Mesenteric fat pad (tissue), 1 donor: ENCODE measurements at places on chromosomes 11 and 22. TPM values are rescaled to one million over a fixed set of nuclear protein-coding genes. Genes with fewer than 3 reads are reported as not detected.
A peak's percentile ranks its signal among the peaks of the same experiment; 100 is the strongest.

DNA sequence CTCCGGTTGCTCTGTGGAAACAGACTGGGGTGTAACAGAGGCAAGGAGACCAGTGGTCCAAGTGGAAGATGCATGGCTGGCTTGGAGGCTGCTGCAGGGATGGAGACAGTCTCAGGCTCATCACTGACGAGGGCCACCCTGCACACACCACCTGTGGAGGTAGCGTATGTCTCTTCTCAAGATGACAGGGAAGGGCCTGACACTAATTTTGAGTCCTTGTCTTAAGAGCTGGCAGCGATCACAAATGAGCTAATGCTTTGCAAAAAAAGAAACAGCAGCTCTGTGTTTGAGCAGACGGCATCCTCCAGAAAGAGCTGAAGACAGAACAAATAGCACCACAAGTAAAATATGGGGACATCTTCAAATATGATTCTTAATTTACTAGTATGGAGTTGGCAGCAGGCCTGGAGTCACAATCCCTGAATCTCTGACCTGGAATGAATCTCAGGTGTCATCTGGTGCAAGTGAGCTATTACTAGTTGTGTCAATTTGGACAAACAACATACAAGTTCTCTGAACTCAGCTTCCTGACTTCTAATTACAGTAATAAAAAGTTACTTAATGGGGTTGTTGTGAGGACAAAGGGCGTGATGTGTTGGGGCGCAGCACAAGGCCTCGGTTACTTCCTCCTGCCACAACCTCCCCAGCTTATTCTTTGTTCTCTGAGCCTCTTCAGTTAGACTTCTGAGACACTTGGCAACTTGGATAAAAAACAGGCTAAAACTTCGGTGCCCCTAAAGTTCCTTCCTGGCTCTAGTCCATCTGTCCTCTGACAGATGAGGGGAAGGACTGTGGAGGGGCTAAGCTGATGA lies 95.2 kb upstream of the BID start:
- no peak for DNase-seq

Gene CD3E
- 2.2 TPM for total RNA-seq

Gene DBX1
- total RNA-seq: not detected

GRCh38 chr22:19398206-19398605 lies 33.3 kb downstream of the HIRA start:
- no peak for DNase-seq

Gene ZNF215
- total RNA-seq: 2.5 TPM

- DNase-seq: peak; percentile 64
Measured at GRCh38 chr22:48901324-48901723, 926.3 kb downstream of the BRD1 start.

- DNase-seq: peak; percentile 14
Measured at GRCh38 chr11:122625976-122626665, 29.4 kb upstream of the UBASH3B start.

DNA sequence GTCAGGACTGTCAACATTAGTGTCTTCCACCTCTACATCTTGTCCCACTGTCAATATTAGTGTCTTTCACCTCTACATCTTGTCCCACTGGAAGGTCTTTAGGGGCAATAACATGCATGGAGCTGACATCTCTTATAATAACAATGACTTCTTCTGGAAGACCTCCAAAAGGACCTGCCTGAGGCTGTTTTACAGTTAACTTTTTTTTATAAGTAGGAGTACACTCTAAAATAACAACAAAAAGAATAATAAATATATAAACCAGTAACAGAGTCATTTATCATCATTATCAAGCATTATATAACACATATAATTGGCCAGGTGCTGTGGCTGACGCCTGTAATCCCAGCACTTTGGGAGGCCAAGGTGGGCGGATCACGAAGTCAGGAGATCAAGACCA lies 57.5 kb downstream of the PAK1 start:
- no peak for DNase-seq

DNA sequence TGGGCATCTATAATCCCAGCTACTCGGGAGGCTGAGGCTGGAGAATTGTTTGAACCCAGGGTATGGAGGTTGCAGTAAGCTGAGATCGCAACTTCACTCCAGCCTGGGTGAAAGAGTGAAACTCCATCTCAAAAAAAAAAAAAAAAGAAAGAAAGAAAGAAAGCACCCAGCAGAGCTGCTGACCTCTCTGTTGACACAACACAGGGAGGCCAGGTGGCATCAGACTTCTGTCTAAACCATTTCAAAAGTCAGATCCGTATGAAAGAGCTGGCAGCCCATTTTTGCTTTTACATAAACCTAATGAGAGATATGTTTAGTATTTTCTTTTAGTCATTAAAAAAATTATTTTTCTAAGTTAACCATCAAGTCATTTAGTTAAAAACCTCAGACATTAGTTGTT lies 64.4 kb upstream of the RRM1 start:
- no peak for DNase-seq

- DNase-seq: no peak
Measured at GRCh38 chr11:74138572-74138971, 32.2 kb downstream of the C2CD3 start.

Gene ASPHD2
- total RNA-seq: 0.71 TPM

DNA sequence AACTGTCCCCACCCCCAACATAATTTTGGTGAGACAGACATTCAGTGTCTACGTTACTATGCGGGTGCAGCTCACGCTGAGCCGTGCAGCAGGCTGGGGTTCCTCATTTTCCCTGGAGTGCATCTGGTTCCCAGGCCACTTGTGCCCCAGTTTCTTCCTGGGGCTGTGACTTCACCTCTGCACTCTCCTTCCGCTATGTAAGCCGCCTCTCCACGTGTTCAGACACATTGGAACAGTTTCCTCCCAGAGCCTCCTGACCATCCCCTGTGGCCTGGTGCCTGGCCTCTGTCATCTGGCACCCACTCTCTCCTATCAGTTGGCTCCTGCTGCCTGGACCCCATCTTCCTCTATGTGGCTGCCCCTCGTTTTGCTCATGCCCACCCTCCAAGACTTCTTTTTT lies 46.2 kb upstream of the A4GALT start:
- DNase-seq: no peak

DNA sequence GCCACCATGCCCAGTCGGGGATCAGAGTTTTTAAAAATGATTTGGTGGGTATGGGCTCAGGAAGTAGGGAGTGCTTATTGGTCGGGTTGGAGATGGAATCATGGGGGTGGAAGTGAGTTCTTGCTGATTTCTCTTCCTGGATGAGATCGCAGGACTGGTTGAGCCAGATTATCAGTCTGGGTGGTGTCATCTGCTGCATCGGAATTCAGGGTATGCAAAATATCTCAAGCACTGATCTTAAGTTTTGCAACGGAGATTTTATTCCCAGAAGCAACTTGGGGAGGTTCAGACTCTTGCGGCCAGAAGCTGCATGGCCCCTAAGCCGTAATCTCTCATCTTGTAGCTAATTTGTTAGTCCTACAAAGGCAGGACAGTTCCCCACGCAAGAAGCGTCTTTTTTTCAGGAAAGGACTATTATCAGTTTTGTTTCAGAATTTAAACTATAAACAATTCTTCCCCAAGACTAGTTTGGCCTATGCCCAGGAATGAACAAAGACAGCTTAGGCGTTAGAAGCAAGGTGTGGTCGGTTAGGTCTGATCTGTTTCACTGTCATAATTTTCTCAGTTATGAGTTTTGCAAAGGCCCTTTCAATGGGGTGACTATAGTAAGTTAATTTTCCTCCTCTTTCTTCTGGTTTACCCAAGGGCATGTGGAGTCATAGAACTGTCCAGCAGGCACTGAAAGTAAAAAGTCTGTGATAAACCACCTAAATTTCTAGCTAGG lies 1.4 kb upstream of the PIWIL3 start:
- DNase-seq: peak; percentile 26
